ENCODE measurements at places on chromosomes 5 and 9.
A peak's percentile ranks its signal among the peaks of the same experiment; 100 is the strongest.

DNA sequence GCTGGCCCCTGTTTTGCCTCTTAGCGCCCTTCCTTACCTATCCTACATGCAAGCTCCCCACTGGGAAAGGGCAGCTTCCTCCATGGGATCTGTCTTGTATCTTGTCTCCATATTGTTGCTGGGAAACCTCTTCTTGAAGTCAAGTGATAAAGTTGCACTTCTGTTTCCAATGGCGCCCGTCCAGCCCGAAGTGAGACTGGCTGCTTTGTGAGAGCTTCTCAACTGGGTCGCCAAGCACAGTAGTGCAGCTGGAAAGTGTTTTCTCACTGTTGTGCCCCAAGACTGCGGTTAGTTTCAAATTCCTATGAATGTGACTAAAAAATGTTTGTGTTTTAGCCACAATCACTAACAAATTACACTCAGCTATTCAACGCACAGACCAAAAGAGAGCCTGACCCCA, 506.6 kb upstream of the MPDZ start:
- DNase-seq, result no peak

GRCh38 chr5:14483504-14484157, 98.0 kb upstream of the OTULINL start:
- DNase-seq, result no peak

GRCh38 chr9:133973791-133974630, 18.1 kb downstream of the VAV2 start:
- DNase-seq, result no peak

- DNase-seq, result no peak
These were observed 108.3 kb upstream of the KIF2A start for GRCh38 chr5:62197697-62198096.

- peak; percentile 83 for DNase-seq
These were observed at the start of gene NSG2 for GRCh38 chr5:174045470-174046025. Gene NSG2, plus strand, starts transcription at chr5:174045706. Its CDS starts 1,050 bp downstream, at chr5:174046756.

Data from Jurkat, Clone E6-1 (cell line).